ENCODE measurements at places on chromosomes 2 and 18.

GRCh38 chr2:232276084-232276732 lies 102.3 kb upstream of the ALPP start:
- no peak for DNase-seq

DNA sequence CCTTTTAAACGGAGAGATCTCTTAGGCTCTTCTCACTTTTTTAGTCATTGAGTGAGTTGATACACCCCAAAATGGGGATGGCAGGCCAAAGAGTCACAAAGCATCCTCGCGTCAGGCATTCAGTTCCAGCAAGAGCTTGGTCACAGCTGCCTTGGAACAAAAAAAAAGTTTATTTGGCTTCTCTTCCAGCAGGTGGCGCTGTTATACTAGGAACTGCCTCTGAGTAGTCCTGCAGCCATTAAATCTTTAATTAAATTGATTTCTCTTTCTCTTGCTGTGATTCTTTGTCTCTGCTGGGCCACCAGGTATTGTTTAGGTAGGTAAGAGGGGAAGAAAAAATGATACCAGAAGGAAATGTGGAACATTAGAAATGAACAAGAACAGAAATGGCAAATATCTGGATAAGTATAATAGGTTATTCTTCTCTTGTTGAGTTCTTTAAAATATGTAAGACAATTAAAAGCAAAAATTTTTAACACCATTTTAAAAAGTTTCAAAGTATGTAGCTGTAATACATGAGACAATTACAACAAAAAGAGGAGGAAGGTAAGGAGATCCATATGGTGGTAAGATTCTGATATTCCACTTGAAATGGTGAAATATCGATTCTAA lies 175.1 kb downstream of the GALNT1 start:
- no peak for DNase-seq

DNA sequence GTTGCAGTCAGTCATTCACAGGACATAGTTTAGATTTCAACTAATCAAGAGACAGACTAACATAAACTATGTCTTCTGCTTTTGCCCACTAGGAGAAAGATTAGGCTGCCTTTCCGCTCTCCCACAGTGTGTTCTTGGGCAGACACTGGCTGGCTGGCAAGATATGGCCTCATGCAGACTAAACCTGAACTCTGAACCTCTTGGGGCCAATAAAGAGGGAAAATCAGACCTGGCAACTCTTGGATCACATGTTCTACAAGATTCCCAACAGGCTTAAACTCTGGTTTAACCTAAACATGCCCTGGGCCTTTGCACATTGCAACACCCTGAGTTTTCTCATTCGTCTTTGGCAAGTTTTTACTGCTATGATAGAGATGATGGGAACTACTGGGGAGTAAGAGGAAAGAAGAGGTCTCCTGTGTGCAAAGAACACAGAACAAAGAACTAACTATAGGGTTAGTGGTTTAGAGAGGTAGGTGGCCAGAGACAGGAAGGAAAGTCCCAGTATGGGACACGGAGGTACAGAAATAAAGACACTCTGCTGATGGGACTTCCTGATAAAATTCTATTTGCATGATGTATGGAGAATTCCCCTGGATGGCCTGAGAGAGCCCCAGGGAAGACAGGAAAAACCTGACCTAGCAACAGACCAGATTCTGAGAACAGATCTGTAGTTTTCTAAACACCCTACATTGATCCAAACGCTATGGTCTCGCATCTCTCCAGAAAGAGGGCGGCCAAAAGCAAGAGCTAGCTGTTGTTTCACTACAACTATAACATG lies 2.0 kb upstream of the ATRAID start:
- no peak for DNase-seq

- no peak for DNase-seq
Observed at GRCh38 chr18:57803103-57803969, at the start of gene ATP8B1. Gene ATP8B1, minus strand, starts transcription at chr18:57803315. Its CDS starts 71,508 bp downstream, at chr18:57731807.

DNA sequence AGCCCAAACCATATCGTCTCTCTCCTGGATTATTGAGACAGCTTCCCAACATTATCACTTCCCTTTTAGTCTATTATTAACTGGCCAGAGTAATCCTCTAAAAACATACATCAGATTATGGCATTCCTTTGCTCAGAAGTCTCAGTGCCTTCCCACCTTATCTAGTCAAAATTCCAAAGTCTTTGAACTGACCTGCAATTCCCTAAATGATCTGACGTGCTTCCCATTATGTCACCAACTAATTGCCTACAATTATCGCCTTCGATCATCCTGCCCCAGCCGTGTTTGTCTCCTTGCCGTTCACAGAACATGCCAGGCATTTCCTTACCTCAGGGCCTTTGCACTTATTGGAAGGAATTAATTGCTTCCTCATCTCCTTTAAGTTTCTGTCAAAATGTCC lies 332.4 kb downstream of the IRS1 start:
- no peak for DNase-seq

DNA sequence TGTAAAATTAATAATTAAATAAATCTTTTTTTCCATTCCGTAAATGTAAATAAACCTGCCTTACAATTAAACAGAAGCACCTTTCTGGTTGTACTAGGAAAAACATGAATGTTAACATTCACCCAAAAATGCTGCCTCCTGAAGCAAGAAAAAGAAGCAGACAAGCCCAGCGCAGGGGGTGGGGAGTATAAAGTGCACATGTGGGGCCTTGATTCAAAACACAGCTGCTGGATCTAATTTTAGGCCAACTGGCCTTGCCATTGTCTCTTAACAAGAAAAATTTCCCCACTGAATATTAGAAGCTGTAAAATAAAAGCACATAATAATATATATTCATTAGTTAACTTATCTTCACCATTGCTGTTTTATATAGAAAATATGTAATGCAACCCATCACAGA lies 28.3 kb downstream of the TCF4 start:
- no peak for DNase-seq

- no peak for DNase-seq
Observed at GRCh38 chr18:22455425-22456115, 37.9 kb upstream of the CTAGE1 start.

DNA sequence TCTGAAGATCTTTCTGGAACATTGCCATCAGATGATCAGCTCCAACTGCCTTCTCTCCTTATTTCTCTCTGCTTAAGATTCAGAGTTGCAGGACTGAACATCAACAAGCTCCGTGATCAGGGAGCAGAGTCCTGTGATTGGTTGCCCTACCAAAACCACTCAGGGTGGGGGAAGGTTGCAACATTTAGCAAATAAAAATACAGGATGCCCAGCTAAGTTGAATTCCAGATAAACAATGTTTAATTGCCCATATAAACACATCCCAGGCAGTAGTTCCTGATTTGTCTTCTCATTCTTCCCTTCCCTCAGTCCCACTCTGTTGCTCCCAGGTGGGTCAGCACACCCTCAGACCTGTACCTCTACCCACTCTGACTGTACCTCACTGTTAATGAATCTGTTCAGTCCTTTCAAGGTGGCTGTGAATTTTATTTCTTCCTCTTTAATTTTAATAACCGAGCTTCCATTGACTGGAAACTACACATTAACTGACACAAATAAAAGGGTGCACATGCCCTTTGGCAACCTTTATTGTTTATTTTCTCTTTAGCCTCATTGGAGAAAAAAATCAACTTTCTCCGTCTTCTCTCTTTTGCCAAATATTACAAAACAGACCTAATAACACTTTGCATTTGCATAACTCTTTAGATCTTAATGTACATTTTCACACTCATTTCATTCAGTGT lies 167.1 kb upstream of the PKDCC start:
- DNase-seq = no peak

DNA sequence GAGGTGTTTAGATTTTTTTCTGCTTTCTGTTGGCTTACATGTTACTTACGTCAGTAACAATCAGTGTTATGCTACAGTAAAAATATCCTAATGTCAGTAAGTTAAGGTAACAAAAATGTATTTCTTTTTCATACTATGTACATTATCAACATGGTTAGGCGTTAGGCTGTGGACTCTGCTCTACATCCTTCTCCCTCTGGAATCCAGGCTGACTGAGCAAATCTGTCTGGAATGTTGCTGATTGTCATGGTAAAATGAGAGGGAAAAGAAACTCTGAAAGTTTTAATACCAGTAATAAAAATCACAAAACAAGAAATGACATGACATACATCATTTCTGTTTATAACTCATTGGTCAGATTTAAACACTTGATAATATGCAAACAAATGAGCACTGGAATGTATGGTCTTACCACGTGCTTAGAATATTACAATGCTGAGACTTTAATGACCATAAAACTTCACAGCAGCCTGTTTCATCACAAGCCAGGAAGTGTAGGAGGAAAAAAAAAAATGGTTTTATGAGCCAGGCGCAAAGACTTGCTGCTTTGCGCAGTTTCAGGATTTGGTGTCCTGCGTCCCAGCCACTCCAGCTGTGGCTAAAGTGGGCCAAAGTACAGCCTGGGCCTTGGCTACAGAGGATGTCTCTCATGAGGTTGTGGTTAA lies 252.4 kb downstream of the FSIP2 start:
- DNase-seq = no peak

DNA sequence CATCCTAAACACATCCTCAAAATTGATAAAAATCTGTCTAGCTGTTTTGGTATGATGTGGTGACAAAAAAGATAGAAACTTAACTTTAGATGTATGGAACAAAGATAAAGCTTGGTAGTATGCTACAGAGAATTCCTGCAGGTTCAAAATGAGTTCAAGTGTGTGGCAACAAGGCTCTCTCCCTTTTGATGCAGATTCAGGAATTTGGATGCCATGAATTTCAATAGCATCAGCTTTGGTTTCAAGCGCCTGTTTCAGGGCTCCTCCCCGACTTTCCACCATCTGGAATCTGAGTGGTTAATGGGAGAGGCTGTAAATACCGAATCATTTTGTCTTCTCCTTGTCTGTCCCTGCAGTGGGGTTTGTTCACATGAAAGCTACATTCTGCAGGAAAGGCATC lies 180.6 kb downstream of the MTX2 start:
- no peak for DNase-seq

- DNase-seq = no peak
Observed at GRCh38 chr2:122736279-122736678, 980.8 kb downstream of the TSN start.

- no peak for DNase-seq
Observed at GRCh38 chr2:230690439-230690838, 22.2 kb upstream of the CAB39 start.

DNA sequence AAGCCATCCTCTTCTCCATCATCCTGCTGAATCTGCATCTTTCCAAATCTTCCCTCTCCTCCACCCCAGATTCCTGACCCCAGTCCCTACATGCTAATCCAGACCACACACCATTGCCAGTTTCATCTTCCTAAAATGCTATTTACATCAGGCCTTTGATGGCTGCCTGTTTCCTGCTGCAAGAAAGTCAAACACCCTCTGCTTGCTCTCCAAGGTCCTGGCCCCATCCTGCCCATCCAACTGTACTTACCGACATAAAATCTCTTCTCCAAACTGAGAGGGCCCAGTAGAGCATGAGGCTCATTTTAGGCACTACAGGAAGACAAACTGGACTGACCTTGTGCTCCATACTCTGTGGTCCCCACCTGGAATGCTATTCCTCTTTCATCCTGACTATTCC lies 19.0 kb downstream of the ALK start:
- no peak for DNase-seq

GRCh38 chr18:13281406-13281805 lies 62.8 kb downstream of the LDLRAD4 start:
- DNase-seq = no peak

GRCh38 chr18:70041459-70042050 lies 93.9 kb upstream of the CD226 start:
- no peak for DNase-seq

- no peak for DNase-seq
Observed at GRCh38 chr2:211390536-211391188, 834.3 kb downstream of the CPS1 start.

DNA sequence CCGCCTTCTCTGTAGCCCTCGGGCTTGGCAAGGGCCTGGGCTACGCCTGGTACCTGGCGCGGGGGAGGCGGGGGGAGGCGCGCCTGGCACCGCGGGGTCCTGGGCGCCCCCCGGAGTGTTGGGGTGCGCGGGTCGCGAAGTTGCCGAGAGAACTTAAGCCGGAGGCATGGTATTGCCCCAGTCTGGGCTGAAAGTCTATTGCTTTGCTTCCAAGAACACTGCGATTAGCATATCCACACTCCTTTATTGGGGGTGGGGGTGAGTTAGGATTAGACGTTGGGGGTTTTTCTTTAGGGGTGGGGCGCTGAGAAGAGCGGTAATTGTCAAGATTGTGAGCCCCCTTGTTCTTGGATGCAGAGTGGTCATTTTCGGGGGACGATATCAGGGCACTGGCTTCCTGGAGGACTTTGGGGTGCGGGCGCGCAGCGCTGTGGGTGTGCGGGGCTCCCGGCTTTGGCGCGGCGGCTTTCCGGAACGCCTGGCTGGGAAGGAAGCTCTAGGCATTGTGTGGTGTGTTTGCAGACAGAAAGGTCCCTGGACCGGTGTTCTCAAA lies 798 bp downstream of the TANC1 start:
- DNase-seq = no peak

DNA sequence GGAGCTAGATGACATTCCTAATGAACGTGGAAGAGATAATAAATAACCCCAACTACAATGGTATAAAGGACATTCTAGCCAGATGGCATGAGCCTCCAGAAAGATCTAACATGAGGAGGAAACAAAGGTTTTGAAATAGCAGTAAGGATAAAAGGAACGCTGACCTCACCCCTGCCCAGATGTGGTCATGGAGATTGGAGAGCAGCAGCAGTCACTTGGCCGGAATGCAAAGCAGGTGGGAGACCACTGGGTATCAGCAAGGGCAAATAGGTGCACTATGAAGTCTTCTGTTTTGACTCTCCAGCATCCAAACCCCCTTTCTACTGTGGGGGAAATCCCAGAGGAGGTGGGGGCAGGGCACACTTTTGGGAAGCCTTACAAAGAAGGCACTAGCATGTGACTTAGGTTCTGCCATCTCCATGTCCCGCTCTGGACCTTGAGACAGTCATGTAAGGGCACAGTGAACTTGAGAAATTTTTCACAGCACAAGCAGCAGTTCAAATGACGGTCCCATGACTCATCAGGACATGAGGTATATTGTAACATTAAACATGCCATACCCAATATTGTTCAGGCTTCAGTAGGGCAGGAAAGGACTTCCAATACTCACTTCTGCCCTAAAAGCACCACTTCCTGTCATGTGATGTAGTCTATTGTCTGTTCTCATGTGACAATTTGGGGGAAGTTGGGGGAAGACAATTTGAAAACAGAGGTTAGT lies 55.2 kb downstream of the METTL4 start:
- DNase-seq = no peak

DNA sequence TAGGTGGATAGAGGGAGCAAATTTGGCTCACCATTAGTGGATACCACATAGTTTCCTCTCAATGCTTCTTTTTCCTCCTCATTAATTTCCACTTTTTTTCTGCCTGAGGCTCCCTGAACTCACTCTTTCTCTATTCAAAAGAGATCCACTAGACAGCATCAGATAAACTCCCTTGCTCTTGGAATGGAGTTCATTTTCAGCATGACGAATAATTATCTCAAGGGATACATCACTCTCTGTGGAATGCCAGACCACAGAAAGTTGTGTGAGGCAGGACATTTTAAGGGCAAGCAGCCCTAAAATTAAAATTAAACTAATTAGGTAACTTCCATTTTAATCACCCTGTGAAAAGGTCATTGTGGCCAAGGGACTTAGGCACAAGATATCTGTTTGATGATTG lies 1920.1 kb upstream of the CELF4 start:
- DNase-seq = no peak

- DNase-seq = no peak
Observed at GRCh38 chr2:19059076-19059475, 299.3 kb downstream of the OSR1 start.

GRCh38 chr2:11373096-11373495 lies 28.7 kb upstream of the ROCK2 start:
- no peak for DNase-seq

All from esophagus squamous epithelium (tissue), 5 donors.